NCI-H1105 treated with DMSO at 0.1 percent for 48 hours (cell line): ENCODE measurements at places on chromosomes 7 and 10.
A peak's percentile ranks its signal among the peaks of the same experiment; 100 is the strongest.

DNA sequence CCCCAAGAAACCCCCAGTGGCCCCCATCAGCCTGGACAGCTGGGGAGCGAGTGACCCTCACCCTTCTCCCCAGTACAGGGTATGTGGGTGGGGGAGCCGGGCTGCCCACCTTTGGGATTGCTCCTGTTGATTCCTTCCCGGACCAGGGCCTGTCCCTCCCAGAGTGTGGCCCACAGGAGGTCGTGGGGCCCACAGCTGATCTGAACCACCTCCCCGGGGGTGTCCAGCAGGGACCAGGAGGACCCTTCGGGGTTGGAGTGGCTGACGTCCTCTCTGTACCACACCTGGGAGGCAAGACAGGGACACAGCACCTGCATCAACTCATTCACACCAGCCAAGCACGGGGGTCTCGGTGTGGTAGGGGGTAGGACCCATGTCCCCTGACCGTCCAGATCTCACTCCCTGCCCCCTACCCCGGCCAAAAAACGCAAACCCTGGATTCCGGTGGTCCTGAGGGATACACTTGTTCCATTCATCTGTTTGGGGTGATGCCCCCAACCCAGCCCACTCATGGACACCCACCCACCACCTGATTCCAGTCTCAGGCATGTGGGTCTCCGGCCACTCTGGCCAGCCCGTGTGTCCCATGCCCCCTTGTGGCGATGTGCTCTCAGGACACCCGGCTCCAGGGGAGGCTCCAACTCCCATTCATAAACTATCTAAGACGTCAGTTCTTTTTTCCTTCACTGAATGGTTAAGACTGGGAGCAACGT, 10.9 kb downstream of the TECPR1 start:
- no peak for DNase-seq

- DNase-seq: no peak
Measured at GRCh38 chr7:128236924-128237586, 4.0 kb upstream of the LEP start.

GRCh38 chr7:70696201-70696754, 435.7 kb upstream of the GALNT17 start:
- DNase-seq: peak; percentile 38

DNA sequence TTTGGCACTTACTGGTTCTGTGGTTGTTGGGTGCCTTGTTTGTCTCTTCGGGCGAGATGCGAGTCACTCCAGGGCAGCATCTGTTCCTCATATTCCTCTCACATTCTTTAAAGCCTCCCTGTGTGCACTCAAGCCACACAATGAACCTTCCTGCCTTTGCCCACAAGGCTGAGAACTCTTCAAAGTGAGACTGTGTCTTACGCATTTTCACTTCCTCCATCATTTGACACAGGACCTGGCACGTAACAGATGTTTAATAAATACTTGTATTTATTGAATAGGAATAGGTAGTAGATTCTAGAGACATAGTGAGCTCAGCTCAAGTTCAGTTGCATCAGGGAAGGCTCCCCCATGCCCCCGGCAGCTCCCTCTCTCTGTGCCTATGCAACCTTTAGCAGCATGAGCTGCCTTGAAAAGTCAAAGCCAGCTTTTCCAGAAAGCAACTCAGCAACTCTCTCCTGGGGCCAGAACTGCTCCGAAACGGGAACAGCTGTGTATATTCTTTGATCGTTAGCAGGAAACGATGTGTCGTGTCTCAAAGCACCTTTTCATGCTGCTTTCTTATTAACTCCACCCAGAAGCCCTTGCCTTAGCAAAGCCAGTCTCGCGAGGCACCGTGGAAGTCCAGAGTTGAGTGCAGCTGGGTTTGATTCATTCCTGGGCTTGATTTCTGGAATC, 97.5 kb downstream of the PFKFB3 start:
- DNase-seq: no peak

- no peak for DNase-seq
Measured at GRCh38 chr7:10723832-10724231, 249.8 kb upstream of the PHF14 start.

- no peak for DNase-seq
Measured at GRCh38 chr7:1696671-1697498, 26.8 kb downstream of the ELFN1 start.

DNA sequence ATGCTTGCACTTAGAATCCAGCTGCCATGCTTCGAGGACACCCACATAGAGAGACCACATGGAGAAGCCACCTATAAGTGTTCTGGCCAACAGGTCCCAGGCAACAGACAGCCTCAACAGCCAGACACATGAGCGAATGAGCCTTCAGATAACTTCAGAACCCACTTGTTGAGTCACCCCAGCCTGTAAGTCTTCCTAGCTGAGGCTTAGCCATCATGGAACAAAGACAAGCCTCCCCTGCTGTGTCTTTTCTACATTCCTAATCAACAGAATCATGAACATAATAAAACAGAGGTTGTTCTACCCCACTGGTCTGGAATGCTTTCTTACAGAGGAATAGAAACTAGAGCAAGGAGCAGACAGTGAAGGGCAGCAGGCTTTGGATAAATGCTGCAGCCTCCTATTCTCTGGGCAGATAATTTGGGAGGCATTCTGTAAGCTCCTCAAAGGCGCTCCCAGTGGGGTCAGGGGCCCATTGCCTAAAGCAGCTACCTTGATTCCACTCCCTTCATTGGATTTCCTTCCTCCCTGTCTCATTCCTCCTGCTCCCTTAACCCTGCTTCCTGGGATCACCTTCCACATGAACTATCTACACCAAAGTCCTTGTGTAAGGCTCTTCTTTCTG, 4.6 kb downstream of the TLL2 start:
- DNase-seq: no peak

GRCh38 chr10:89351412-89351779, 23.6 kb downstream of the IFIT3 start:
- DNase-seq: no peak

DNA sequence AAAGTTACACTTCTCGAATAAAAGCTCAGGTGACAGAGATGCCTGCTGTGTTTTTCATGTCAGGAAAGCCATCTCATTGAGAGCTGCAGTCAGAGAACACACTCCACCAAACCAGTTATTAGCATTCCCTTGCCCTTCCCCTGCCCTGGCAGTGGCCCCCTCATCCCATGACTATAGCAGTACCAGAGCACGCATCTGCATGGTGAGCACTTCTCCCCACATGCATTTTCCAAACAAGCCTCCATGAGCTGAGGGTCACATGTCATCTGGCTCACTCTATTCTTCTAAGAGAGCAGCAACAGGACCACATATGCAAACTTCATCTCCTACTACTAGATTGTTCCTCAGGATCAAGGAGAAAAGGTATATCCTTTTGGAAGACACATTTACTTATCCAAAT, 42.4 kb upstream of the FGL2 start:
- no peak for DNase-seq

DNA sequence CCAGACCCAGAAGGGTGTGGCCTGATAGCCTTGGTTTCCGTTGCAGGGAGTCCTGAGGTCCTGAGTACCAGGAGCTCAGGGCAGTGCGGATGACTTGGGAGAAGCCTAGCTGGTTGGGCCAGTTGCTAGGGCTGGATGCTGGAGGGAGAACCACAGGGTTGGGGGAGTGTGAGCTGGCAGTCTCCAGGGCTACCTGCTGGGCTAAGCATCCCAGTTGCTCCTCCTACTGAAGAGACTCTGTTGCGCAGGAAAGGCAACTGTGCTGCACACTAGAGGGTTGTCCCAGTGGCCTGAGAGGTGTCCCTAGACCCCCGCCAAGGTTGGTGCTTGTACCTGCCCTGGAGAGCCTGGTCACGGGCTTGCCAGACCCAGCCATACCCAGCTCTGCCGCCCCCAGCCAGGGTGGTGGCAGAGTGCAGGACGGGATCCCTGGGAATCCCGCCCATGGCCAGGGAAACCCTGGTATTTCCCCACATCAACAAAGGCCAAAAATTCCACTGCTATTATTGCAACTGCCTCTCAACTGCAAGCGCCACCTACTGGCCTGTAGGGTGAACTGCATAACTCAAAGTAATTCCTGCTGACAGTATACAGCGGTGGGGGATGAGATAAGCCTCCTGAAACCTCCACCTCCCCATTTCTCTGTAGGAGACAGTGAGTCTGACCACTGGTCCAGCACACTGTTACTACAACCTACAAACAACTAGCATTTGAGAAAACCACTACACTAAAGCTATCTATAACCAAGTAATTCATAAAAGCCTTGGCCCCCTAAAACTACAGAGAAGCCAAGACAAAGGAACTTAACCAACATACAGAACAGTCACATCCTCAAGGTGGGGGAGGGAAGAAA, 67.6 kb upstream of the DDC start:
- peak; percentile 43 for DNase-seq

GRCh38 chr10:50437248-50437647, 185.9 kb upstream of the ASAH2 start:
- no peak for DNase-seq

DNA sequence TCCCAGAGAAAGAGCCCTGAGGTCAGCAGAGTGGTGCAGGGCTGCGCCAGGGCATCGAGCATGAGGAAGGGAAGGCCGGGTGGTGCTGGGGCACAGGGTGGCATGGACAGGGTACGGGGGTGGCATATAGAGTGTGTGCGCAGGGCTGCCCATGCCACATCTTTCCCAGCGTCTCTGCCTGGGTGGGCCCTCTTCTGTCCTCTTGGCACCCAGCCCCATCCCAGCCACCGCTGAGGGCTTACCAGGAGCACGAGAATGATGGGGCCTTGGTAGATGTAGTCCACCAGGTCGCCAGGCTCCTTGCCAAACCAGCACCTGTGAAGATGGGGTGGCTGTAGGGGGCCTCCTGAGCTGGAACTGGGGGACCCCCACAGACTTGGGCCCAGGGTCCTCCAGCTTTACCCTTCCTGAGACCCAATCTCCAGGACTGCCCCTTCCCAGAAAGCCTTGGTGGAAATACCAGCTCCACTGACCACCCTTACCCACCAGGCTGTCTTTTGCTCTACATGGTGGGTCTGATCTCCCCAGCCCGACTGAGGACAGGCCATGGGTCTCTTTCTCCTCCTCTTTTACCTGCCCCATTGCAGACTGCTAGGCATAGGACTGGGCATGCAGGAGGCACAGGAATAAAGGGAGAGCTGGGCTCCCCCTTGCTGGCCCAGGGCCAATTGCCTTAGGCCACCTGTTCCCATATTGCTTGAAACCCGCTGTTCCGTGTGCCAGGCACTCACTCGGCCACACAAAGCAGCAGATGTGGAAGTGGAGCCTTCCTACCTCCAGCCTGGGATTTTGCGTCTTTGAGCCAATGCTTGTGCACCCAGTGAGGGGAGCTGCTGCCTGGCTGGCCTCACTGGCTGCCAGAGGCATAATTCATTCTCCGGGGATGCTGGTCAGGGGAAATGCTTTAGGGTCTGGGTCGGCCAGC, 21.7 kb downstream of the CRHR2 start:
- DNase-seq: peak; percentile 91

- DNase-seq: no peak
Measured at GRCh38 chr10:121330563-121330962, 267.7 kb downstream of the FGFR2 start.

GRCh38 chr10:117616179-117616578, 73.6 kb downstream of the EMX2 start:
- DNase-seq: no peak

DNA sequence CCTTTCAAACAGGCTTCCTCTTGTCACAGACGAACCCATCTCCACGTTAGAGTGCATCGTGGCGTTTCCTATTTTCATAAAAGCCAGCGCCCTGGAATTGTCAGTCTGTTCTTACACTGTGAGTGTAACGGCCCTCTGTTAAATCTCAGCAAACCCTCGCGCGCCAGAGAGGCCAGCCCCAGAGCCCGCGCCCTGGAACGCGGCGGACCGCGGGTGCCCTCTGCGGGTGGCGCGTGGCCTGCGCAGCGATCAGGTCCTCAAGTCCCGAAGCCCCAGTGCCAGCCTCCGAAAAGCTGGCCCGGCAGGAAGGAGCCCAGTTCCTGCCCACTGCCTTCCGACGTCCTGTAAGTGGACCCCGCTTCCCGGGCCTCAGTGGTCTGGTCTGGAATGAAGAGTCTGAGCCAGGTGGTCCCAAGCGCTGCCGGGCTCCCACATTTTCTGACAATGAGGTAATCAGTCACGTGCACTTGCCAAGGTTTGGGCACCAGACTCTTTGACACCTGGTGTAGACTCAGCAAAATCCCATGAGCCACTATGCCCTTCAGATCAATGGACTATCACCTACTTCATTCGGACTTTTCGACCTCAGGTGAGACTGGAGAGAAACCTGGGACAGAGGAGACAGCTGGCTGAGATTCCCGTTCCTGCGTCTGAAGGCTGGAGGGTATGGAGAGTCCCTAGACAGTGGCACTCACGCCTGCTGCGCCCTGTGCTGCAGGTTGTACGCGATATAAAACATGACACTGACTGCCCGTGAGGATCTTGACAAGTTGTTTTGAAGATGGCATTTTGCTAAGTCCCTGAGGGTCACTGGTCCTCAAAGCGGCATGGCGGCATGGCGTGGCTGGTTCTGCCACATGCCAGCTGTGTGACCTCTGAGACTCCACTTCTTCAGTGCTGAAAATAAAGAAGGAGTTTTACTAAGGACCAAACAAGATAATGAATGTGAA, 109.4 kb upstream of the LANCL2 start:
- peak; percentile 67 for DNase-seq

DNA sequence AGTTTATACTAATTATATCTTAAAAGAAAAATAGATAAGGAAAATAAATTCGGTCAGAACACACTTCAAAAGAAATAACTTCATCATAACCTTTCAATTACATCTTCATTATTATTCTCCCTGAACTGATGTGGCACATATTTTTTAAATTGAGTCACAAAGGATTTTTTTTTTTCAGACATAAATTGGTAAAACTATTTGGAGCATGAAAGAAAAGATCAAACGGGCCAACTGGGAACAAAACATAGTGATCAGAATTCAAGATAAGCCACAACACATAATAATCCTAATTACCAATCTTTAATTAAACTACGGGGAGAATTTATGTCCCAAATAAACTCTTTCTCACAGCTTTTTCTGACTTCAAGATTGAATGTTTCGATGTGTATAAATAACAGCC, 258.2 kb upstream of the MAGI2 start:
- DNase-seq: no peak

GRCh38 chr7:75638594-75639070, 100.1 kb downstream of the HIP1 start:
- peak; percentile 40 for DNase-seq

- DNase-seq: no peak
Measured at GRCh38 chr7:26919906-26920493, 55.6 kb upstream of the SKAP2 start.

DNA sequence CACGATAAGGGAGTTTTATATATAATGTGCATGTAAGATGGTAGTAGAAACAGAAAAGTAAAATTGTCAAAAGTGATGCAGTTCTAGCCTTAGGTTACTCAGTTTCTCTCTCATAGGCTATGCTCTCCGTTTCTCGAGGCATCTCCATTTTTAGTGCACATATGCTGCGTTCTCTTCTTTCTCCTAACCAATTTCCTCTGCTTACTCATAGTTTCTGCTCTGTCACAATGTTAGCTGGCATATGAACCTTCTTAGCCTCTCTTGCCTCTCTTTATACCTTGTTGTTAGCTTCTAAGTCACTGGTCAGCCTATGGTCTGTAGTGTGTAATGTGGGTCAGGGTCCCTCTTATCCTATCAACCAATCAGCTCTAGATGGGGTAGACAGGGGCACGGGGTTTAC, 280.6 kb upstream of the ETV1 start:
- no peak for DNase-seq

- DNase-seq: no peak
Measured at GRCh38 chr7:45993621-45994020, 72.5 kb upstream of the IGFBP3 start.
